Stimulated activated CD8-positive, alpha-beta memory T cell treated with anti-CD3 and anti-CD28 coated beads, Interleukin-4, amount 100 ng/mL, for 1 hour (primary cell): ENCODE measurements at places on chromosomes 7 and 10.

GRCh38 chr7:31545549-31545948 lies 31.7 kb downstream of the ITPRID1 start:
- no peak for DNase-seq

- no peak for DNase-seq
Observed at GRCh38 chr7:43108255-43109011, 4.0 kb upstream of the HECW1 start.

DNA sequence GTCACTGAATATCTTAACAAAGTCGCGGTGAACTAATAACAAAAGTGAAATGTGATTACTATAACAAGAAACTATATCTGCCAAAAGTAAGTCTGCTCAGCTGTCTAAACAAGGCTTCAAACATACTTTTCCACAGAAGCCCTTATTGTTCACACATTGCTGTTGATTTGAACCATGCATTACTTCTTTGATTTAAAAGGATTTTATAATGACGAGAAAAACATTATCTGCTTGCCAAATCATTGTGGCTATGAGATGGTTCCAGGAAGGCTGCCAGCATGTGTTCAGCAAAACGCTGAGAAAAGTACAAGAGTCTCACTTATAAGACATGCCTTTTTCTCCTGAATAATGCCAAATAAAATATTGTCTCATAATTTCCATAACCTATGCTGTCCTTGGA lies 24.4 kb downstream of the RNF133 start:
- no peak for DNase-seq

DNA sequence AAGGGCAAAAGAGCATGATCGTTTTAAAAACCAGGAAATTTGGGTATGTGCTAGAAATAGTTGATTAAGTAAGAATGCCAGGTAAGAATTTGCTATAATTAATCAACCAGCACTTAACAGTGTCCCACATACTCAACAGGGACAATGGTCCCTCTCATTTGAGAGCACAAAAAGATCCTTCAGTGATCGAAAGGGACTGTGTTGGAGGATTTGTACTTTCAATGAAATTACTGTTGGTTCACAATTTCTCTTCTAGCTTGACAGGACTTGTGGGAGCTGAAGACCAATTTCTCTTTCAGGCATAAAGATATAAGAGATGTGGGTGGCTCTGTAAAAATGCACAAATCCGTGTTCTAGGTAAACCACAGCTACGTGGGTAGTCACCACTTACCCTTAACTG lies 12.5 kb upstream of the PLEKHS1 start:
- DNase-seq = no peak

DNA sequence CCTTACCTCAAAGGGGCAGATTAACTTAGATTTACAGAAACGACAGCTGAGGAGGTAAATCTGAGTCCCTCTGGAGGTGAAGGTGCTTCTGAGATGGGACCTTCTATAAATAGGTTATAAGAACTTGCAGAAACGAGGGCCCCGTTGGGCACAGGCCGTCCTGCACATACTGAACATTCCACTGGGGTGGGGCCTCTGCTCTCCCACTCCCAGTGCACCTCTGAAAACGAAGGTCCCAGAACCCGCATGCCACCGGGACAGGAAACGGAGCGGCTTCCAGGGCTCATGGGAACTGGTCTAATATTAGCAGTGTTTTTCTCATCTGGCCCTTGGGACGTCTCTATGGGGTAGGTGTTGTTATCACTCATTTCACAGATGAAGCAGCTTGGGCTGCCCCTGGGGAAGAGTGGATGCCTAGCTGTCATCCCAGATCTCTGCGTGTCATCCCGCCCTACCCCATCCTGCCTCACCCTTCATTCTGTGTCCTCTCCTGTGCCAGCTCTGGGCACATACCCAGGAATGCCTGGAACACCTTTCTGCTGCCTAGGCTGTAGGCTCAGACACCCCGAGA lies 19.6 kb downstream of the C10orf62 start:
- no peak for DNase-seq

GRCh38 chr7:11758627-11759111 lies 73.3 kb downstream of the THSD7A start:
- no peak for DNase-seq

GRCh38 chr10:62541811-62542210 lies 167.6 kb downstream of the ZNF365 start:
- no peak for DNase-seq

GRCh38 chr7:50422858-50423257 lies 27.3 kb downstream of the FIGNL1 start:
- no peak for DNase-seq

GRCh38 chr7:38069052-38069451 lies 109.0 kb upstream of the STARD3NL start:
- DNase-seq = no peak

DNA sequence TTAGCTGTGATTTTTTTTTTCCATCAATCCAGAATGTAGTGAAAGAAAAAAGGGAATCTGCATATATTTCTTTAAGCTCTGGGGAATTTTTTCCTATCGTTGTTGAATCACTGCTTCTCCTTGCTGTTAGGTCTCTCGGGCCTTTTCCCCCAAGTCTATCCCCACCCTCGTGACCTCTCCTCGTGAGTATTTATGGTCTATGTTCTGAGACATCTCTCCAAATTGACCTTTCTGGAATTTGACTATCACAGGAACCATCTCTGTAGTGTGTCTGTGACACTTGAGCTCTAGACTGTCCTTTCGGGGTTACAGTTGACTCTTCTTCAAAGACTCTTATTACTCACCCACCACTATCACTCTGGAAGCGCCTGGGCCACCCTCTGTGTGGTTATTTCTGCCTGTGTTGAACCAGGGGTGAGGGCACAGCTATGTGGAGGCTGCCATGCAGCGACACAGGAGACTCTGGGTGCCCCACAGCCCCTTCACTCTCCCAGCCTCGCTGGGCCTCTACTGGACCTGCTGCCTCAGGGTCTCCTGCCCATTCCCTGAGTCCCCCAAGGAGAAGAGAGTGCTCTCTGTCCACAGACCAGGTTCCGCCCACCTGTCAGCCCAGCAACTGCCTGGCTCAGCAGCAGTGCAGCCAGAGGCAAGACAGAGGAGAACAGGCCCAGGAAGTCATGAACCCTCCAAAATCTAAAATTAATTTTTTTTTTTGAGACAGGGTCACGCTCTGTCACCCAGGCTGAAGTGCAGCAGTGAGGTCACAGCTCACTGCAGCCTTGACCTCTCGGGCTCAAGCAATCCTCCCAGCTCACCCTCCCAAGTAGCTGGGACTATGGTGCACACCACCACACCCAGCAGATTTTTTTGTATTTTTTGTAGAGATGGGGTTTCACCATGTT lies 45.7 kb upstream of the PTPRN2 start:
- no peak for DNase-seq

DNA sequence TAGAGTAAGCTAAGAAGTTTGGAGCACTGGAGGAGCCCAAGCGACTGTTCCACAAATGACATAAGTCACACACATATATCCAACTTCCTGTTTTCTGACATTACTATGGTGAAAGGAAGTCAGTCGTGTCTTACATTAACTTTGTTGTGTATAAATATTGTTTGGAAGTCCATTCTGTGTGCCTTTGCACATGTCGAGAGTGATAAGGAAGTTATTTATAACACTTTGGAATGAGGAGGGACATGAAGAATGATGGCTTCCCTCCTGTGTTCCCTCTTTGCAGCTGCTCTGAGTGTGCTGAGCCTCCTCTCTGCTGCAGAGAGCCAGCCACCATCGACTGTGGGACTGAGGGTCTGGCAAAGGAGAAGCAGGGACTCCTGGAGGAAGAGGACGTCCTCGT lies 40.4 kb upstream of the MGMT start:
- no peak for DNase-seq

DNA sequence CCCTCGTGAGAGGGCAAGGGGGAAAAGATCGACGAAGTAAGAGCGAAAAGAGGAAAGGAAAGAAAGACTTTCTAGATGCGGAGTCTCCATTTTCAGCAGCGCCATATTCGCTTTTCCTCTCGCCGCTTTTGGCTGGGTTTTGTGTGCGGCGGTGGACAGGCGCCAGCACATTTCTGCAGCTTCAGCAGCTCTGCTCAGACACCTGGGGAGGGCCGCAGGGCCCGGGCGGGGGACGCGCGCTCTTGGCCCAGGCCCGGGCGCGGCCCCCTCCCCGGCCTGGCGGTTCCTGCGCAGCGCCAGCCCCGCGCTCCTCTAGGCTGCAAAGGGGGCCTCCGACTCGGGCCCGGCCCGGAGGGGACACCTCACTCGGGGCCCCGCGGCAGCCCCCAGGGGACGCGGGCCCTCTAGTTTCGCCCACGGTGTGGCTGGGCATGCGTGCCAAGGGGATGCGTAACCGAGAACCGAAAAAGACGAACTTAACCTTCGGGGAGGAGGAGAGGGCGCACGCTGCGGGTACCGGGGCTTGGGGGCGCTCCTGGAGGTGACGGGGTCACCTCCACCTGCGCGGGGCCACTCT lies 34.5 kb upstream of the EBLN1 start:
- no peak for DNase-seq

- no peak for DNase-seq
Observed at GRCh38 chr10:25682203-25682851, 251.7 kb upstream of the MYO3A start.

GRCh38 chr7:56028942-56029630 lies 22.2 kb downstream of the PSPH start:
- DNase-seq = no peak

DNA sequence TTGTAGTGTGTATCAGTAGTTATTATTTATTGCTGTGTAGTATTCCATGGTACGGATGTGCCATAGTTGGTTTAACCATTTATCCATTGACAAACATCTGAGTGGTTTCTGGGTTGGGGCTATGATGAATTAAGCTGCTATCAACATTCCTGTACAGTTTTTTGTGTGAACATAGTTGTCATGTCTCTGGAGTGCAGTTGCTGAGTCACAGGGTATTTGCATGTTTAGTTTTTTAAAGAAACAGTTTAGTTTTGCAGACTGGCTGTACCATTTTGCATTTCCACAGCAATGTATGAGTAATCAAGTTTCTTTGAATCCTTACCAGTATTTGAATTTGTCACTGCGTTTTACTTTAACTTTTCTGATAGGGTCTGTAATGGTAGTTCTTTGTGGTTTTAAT lies 516.7 kb upstream of the CELF2 start:
- no peak for DNase-seq

GRCh38 chr7:2698581-2699288 lies 10.7 kb downstream of the AMZ1 start:
- peak; percentile 30 for DNase-seq

GRCh38 chr10:126155528-126155927 lies 232.7 kb downstream of the ADAM12 start:
- DNase-seq = no peak

- DNase-seq = no peak
Observed at GRCh38 chr10:20624642-20625041, 272.5 kb downstream of the NEBL start.

- DNase-seq = no peak
Observed at GRCh38 chr10:96747734-96748550, 27.6 kb upstream of the PIK3AP1 start.

- DNase-seq = no peak
Observed at GRCh38 chr10:107583974-107584373, 419.5 kb upstream of the SORCS1 start.

GRCh38 chr7:12769444-12769843 lies 82.0 kb downstream of the ARL4A start:
- DNase-seq = no peak

- DNase-seq = no peak
Observed at GRCh38 chr10:63068246-63068645, 64.9 kb upstream of the NRBF2 start.

GRCh38 chr10:110857265-110858171 lies 14.2 kb upstream of the PDCD4 start:
- DNase-seq = no peak

DNA sequence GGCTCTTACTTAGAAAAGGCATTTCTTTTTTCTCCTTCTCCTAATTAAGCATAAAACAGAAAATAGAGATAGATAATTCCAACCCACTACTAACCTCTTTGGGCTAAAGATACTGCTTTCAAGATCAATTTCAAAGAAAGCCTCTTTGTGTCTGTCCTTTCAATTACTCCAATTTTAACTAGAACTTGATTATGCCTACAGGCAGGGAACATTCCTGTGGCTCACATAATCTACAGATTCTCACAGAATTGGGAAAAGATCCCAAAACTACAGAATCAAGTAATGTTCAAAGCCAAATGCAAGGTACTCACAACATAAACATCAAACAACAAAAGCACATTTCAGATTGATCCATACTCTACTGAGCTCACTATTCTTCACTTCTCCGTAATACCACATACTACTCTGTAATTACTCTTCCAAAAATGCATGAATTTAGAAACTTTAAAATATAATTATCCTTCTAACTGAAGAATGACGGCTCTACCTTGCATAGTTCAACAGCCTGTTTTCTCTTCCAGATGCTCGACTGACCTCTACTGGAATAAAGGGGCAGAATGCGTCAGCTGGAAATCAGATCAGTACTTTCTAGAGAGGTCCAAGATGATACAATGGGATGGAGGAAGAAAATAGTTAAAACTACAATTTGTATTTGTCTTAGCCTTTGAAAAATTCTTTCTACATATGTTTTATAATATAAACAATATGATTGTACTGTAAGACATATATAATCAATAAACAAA lies 3.9 kb downstream of the MTERF1 start:
- no peak for DNase-seq

- DNase-seq = no peak
Observed at GRCh38 chr7:38025815-38026214, 105.4 kb downstream of the EPDR1 start.

DNA sequence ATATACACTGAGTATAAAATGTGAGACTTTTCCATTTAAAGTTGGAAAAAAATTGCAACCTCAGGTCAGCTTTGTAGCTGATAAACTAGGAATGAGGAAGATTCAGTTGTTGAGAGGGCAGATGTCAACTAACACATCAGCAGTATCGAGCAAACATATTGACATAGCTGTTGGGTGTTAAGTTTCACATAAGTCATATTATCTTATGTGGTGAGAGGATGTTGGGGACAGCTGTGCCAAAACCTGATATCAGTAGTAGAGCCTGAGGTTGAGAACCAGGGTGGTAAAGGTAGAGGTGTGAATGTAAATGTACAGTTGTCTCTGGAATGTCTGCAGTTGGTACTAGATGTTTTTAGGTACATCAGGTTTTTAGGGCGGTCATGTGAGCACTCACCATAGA lies 5.0 kb downstream of the ZRANB1 start:
- no peak for DNase-seq

DNA sequence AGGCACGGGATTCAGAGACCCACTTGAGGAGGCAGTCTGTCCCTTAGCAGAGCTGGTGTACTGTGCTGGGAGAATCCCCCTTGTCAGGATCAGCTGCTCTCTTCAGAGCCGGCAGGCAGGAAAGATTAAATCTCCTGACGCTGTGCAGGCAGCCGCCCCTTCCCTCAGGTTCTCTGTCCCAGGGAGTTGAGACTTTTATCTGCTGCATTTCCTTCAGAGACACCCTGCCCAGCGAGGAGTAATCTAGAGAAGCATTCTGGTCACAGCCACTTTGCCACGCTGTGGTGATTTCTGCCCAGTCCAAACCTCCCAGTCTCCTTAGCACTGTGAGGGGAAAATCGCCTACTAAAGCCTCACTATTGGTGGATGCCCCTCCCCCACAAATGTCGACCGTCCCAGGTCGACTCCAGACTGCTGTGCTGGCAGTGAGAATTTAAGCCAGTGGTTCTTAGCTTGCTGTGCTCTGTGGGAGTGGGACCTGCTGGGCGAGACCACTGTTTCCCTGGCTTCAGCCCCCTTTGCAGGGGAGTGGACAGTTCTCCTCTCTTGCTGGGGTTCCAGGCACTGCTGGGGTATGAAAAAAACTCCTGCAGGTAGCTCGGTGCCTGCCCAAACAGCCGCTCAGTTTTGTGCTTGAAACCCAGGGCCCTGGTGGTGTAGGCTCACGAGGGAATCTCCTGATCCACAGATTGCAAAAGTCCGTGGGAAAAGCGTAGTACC lies 265.4 kb downstream of the ZWINT start:
- no peak for DNase-seq
